ENCODE measurements at places on chromosomes 4 and X. TPM values are rescaled to one million over a fixed set of nuclear protein-coding genes. Genes with fewer than 3 reads are reported as not detected.

WDR19 gene
- 23.7 TPM for total RNA-seq

ARR3 gene
- total RNA-seq = not detected

RBM46 gene
- total RNA-seq = not detected

ALG13 gene
- 32.3 TPM for total RNA-seq

DNA sequence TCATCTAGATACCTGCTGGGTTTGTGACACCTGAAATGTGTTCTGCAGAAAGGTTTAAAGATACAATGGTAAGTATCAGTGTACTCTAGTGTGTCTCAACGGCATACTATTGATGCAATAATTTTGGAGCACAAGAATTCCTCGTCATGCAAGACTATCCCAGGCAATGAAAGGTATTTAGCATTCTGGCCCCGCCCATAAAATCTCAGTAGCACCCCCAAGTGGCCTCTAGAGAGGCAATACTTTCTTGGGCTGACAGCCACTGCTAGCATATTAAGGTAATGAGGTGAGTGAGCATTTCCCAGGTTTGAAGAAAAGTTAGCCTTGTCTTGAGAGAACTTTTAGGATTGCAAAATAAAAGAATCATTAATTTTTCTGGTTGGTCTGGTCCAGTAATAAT, 24.0 kb downstream of the TAB3 start:
- no peaks in the 10 kb centered on the region for H3K36me3 ChIP-seq
- DNase-seq = peak; percentile 3

SMARCA1 gene
- total RNA-seq = 36.9 TPM

DNA sequence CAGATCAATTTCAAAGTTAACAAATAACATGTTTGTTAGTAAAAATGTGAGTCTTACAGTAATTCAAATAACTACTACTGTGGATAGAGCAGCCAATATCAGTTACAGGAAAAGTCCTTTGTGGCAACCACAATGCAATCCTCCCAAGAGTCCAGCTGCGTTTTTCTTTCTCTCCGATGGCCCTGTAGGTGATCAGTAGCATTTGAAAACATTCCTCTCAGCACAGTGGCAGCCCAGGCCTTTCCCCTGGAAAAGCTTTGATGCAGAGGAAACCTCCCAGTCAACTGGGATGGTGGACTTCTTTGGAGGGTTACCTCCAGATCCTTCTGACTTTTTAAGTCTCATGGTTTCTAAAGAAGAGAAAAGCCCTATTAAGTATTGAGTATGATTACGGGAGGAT, 18.0 kb upstream of the PDZD4 start:
- H3K27ac ChIP-seq = no peak overlapping the region
- no peaks in the 10 kb centered on the region for H3K4me1 ChIP-seq
- no peaks in the 10 kb centered on the region for H3K27me3 ChIP-seq
- H3K36me3 ChIP-seq = no peaks in the 10 kb centered on the region
- no peak for DNase-seq

DNA sequence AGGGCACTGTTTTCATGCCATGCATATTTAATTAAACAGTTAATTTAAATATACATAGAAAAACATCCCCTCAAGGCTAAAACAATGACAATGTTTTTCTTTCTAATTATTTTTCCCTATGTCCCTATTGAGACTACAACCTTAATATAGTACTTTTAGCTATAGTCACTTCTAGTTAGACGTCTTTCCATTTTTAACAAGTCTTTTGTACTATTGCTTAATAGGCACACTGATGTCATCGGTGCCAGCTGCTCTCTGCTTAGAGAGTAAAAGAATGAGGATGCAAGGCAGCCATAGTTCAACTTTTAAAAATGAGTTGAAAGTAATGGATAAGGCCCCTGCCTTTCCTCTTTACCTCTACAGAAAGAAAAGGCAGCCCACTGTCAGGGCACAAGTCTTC, 191.1 kb downstream of the KCTD8 start:
- DNase-seq = no peak
- H3K27ac ChIP-seq = no peak overlapping the region
- H3K27me3 ChIP-seq = no peaks in the 10 kb centered on the region
- H3K36me3 ChIP-seq = no peaks in the 10 kb centered on the region

- no peak overlapping the region for H3K4me3 ChIP-seq
- H3K4me1 ChIP-seq = no peaks in the 10 kb centered on the region
- no peaks in the 10 kb centered on the region for H3K27me3 ChIP-seq
- no peak overlapping the region for H3K27ac ChIP-seq
- H3K36me3 ChIP-seq = no peaks in the 10 kb centered on the region
Measured at GRCh38 chr4:130422261-130422660, 1326.3 kb downstream of the C4orf33 start.

DMD gene
- total RNA-seq = 3.5 TPM

DNA sequence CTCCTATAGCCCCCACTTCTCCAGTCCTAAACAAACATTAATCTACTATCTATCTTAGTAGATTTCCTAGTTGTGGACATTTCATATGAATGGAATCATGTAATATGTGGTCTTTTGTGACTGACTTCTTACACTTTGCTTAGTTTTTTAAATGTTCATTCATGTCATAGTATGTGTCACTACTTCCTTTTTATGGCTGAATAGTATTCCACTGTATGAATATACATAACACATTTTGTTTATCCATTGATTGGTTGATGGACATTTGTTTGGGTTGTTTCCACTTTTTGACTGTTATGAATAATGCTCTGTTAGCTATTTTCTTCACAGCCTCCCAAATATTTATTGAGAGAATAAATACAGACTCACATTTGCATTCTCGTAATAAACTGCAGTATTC, 19.8 kb downstream of the USP53 start:
- H3K4me3 ChIP-seq = no peak overlapping the region
- DNase-seq = no peak
- H3K4me1 ChIP-seq = peaks cover 28% of the 10 kb centered on the region

GRCh38 chr4:153468587-153468986, 2.4 kb downstream of the TMEM131L start:
- peak overlapping the region; percentile 37 for H3K4me3 ChIP-seq
- DNase-seq = no peak
- no peaks in the 10 kb centered on the region for H3K36me3 ChIP-seq
- no peaks in the 10 kb centered on the region for H3K27me3 ChIP-seq

DNA sequence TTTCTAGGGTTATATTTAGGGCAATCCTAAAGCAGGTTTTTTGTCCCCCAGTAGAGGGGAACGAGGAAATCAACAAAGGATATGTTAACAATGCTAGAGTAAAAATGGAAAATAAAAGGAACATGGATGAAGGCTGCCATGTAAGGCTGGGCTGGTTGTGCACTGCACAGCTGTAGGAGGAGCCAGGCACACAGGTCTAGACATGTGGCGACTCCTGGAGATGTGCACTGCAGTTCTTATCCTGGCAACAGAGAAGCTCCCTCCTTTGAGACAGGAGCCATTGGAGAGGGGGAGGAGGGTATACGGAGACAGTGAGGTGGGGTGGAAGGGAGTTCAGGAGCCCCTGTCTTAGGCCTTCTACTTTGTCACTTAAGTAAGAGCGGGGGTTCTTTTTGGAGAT, 65.9 kb downstream of the NAT8L start:
- DNase-seq = no peak
- no peak overlapping the region for H3K27ac ChIP-seq
- no peaks in the 10 kb centered on the region for H3K4me1 ChIP-seq
- H3K36me3 ChIP-seq = no peaks in the 10 kb centered on the region
- H3K4me3 ChIP-seq = no peak overlapping the region

GRCh38 chr4:33226133-33226532, 2506.0 kb downstream of the PCDH7 start:
- H3K4me3 ChIP-seq = no peak overlapping the region
- H3K36me3 ChIP-seq = no peaks in the 10 kb centered on the region
- H3K27me3 ChIP-seq = no peaks in the 10 kb centered on the region
- no peak for DNase-seq
- H3K27ac ChIP-seq = no peak overlapping the region

GRCh38 chr4:53605783-53606182, 14.5 kb upstream of the LNX1 start:
- no peaks in the 10 kb centered on the region for H3K27me3 ChIP-seq
- no peak overlapping the region for H3K27ac ChIP-seq
- DNase-seq = no peak
- no peaks in the 10 kb centered on the region for H3K4me1 ChIP-seq
- H3K36me3 ChIP-seq = no peaks in the 10 kb centered on the region

DNA sequence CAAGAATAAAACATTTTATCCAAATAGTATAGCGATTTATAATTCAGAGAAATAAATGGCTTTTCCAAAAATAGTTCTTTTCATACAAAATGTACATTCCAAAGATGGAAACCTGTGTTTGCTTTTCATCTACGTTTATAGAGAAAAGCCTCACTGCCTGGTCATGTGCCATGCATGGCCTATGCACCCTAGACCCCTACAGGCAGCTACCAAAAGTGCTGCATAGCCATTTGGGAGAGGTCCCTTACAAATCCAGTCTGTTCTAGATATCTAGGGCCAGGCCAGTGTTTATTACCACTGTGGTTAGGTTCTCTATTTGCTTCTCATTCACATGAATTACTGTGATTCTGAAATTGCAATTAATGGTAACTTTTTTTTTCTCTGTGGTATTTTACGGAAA, 17.2 kb downstream of the HMGB2 start:
- H3K27ac ChIP-seq = no peak overlapping the region
- no peaks in the 10 kb centered on the region for H3K27me3 ChIP-seq
- no peak overlapping the region for H3K4me3 ChIP-seq
- H3K4me1 ChIP-seq = peaks cover 12% of the 10 kb centered on the region
- peak; percentile 29 for DNase-seq

DNA sequence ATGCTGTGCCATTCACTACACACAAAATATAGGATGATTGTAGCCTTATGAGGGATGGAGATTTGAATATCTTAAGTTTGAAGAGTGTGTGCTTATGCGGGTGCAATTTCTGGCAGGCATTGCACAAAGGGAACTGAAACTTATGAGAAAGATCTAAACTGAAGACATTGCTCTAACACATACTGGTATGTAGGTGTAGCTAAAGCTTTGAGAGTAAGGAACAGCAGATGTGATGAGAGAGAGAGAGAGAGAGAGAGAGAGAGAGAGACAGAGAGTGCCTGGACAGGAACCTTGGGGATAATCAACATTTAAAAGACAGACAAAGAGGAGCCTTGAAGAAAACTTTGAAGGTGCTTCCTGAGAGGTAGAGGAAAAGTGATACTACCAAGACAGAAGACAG, 379.7 kb downstream of the SPRY1 start:
- H3K4me1 ChIP-seq = peaks cover 3% of the 10 kb centered on the region
- no peak overlapping the region for H3K4me3 ChIP-seq
- no peaks in the 10 kb centered on the region for H3K36me3 ChIP-seq
- no peaks in the 10 kb centered on the region for H3K27me3 ChIP-seq
- no peak for DNase-seq

DNA sequence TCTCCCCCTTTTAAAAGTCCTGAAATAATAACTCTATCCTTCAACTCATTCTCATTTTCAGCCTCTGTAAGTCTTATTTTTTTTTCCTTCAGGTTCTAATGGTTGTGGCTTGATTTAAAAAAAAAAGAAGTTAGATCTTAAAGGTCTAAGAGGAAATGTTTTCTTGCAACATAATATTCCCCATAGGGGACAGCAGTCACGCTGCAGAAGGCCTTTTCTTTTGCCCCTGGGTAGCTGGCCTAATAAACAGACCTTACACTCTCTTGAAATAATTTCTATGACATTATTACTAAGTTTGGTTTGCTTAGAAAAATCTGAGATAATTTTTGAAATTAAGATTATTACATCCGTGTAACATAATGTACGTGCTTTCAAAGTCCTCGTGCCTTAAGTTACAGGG, 564.1 kb upstream of the SPANXN1 start:
- no peaks in the 10 kb centered on the region for H3K4me1 ChIP-seq
- no peaks in the 10 kb centered on the region for H3K27me3 ChIP-seq
- H3K27ac ChIP-seq = no peak overlapping the region
- H3K4me3 ChIP-seq = no peak overlapping the region
- no peaks in the 10 kb centered on the region for H3K36me3 ChIP-seq

DNA sequence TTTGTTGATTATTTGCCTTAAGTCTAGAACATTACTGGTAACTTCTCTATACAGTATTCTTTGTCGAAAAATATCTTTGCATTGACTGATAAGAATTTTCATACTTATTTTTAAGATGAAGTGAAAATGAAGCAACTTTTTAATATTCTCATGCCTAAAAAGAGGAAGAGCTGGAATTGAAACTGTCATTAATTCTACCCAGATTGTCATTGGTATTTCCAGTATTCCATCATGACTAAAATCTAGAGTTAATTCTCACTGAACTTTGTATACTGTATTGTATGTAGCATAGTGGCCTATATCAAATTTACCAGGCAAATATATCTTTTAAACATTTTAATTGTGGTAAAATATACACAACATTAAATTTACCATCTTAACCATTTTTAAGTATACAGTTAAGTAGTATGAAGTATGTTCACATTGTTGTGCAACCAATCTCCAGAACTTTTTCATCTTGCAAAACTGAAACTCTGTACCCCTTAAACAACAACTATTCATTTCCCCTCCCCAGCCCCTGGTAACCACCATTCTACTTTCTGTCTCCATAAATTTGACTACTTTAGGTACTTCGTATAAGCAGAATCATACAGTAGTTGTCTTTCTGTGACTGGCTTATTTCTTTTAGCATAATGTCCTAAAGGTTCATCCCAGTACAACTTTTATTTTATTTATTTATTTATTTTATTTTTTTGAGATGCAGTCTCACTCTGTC, 24.3 kb upstream of the ZNF41 start:
- H3K27ac ChIP-seq = no peak overlapping the region
- H3K4me3 ChIP-seq = no peak overlapping the region
- H3K27me3 ChIP-seq = no peaks in the 10 kb centered on the region
- no peaks in the 10 kb centered on the region for H3K36me3 ChIP-seq

DNA sequence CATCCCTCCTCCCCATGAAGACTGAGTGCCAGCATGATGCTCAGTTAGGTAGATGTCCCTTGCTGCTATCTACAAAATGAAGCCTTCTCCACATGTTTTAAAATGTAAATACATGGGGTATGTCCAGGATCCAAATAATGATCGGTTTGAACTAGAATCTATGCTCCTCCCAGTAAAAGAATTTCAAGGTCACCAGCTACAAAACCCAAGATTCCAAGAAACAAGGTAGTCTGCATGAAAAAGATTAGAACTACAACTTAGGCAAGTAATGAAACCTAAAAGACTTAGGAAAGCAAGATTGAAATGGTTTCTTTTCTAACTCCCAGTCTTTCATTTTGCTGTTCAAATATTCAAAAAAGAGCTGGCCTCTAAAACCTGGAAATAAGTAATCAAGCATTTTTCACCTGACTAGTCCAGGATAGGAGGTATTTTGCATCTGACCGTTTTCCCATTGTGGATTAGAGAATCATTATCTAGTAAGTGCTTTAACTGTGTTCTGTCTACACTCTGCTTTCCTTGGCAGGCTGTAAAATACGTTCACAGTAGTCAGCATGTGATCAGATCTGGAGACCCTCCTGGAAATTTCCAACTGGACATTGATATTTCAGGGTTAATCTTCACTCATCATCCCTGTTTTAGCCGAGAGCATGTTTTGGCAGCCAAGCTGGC, 57.4 kb downstream of the CC2D2A start:
- no peaks in the 10 kb centered on the region for H3K4me1 ChIP-seq
- no peaks in the 10 kb centered on the region for H3K36me3 ChIP-seq

- DNase-seq = peak; percentile 77
- peak overlapping the region; percentile 96 for H3K4me3 ChIP-seq
- peak overlapping the region; percentile 79 for H3K27ac ChIP-seq
- H3K4me1 ChIP-seq = peaks cover 37% of the 10 kb centered on the region
- no peaks in the 10 kb centered on the region for H3K36me3 ChIP-seq
- no peaks in the 10 kb centered on the region for H3K27me3 ChIP-seq
Measured at GRCh38 chr4:147733716-147734344, 1.9 kb downstream of the ARHGAP10 start.

PPEF2 gene
- total RNA-seq = not detected

- no peak overlapping the region for H3K27ac ChIP-seq
- H3K36me3 ChIP-seq = no peaks in the 10 kb centered on the region
- DNase-seq = no peak
Measured at GRCh38 chr4:24405926-24406325, 178.4 kb downstream of the DHX15 start.

- no peaks in the 10 kb centered on the region for H3K27me3 ChIP-seq
- no peaks in the 10 kb centered on the region for H3K4me1 ChIP-seq
- H3K4me3 ChIP-seq = no peak overlapping the region
Measured at GRCh38 chr4:70844180-70844579, 4.5 kb upstream of the GRSF1 start.

DYNLT3 gene
- 46.3 TPM for total RNA-seq
